ENCODE measurements at places on chromosomes 1 and 21.

DNA sequence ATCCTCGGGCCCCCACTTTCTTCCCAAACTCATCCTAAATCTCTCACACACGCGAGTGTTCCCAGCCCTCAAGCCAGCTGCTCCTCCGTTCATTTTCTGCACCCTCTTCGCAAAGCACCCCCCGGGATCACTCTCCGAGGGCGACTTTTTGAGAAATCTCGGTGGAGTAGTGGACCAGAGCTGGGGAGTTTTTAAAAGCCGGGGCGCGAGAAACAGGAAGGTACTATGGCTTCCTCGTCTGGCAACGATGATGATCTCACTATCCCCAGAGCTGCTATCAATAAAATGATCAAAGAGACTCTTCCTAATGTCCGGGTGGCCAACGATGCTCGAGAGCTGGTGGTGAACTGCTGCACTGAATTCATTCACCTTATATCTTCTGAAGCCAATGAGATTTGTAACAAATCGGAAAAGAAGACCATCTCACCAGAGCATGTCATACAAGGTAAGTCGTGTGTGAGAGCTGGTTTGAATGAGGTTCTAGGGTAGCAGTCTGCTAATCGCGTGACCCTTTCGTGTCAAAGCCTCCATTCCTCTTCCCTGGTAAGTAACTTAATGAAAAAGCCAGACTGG, 800 bp downstream of the DR1 start:
- DNase-seq = no peak

DNA sequence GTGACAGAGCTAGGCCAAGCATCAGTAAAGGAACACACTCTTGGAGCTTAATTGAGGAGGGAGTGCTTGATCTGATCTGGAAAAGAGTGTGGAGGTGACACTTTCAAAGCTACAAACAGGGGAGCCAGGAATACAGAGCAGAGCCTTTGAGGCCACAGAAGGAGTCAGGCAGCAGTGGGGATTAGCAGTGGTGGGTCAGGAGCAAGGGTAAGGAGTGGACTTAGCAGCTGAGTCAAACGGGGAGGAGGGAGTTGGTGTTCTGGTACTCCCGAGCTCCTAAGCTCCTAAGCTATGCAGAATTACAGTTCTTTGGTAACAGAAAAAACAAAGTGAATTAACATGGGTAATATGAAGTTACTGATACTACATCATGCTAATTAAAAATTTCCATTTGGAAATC, 14.5 kb downstream of the RAB4A start:
- DNase-seq = no peak

GRCh38 chr1:66331658-66332547, 202.1 kb upstream of the SGIP1 start:
- no peak for DNase-seq

- peak; percentile 90 for DNase-seq
These were observed at the start of gene MEX3A for GRCh38 chr1:156082309-156083091. Gene MEX3A (minus strand): TSS chr1:156082465. CDS start chr1:156081998, 467 bp downstream.

DNA sequence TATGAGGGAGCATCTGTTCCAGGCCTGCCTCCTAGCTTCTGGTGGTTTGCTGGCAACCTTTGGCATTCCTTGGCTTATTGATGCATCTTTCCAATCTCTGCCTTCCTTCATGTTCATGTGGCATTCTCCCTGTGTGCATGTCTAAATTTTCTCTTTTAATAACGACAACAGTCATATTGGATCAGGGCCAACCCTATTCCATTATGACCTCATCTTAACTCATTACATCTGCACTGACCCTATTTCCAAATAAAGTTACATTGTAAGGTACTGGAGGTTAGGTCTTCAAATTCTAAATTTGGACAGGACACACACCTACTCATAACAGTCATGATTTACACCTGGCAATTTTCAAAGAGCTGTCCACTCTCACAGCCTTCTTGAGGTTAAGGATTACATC, 117.2 kb upstream of the FGGY start:
- no peak for DNase-seq

GRCh38 chr1:152946248-152946647, 758 bp upstream of the SPRR5 start:
- DNase-seq = no peak

GRCh38 chr21:38077569-38077968, 161.3 kb upstream of the KCNJ6 start:
- DNase-seq = no peak

- DNase-seq = no peak
These were observed 106.3 kb downstream of the GALNT2 start for GRCh38 chr1:230173187-230173975.

- DNase-seq = no peak
These were observed 64.6 kb downstream of the CLDN17 start for GRCh38 chr21:30101967-30102366.

DNA sequence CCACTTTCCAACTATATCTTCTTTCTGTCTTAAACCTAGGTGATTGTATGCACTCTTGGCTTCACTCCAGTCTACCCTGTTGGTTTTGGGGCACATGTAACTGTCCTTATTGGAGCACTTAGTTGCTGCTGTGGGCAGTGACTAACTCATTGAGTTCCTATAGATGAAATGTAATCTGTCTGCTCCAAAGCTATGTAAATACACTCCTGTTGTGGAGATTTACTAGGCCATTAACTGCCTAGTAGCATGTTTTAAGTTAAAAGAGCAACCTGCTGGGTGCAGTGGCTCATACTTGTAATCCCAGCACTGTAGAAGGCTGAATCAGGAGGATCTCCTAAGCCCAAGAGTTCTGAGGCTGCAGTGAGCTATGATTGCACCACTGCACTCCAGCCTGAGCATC, 137.6 kb downstream of the ZMYM4 start:
- no peak for DNase-seq

GRCh38 chr1:28290851-28291250, 31.5 kb downstream of the SESN2 start:
- no peak for DNase-seq

GRCh38 chr21:34513129-34513675, 1.2 kb upstream of the KCNE1 start:
- no peak for DNase-seq

- DNase-seq = no peak
These were observed 5.9 kb upstream of the LSS start for GRCh38 chr21:46234436-46234950.

- DNase-seq = peak; percentile 66
These were observed 4.5 kb downstream of the C1orf232 start for GRCh38 chr1:26164036-26164860.

GRCh38 chr1:63155437-63155836, 166.9 kb upstream of the FOXD3 start:
- DNase-seq = no peak

- DNase-seq = no peak
These were observed 143.9 kb upstream of the DNAH14 start for GRCh38 chr1:224785622-224786021.

- no peak for DNase-seq
These were observed 9.8 kb downstream of the EDN2 start for GRCh38 chr1:41474490-41475271.

- DNase-seq = no peak
These were observed 10.0 kb downstream of the AVPR1B start for GRCh38 chr1:206107168-206107544.

DNA sequence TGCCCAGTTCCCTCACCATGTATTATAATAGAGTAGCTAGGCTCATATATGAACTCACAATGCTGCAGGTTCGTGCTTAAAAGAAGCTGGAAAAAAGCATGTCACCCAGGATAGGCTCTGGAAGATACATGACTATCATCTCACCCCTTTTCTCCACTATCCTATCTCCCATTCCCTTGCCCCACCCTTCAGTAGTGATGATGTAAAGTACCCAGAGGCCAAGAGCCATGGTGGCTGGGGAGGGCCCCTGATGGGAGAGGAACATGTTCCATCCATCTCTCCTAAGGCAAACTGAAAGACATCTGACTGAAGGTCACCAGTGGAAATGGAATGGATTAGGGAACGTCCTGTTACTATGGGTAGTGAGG, 20.3 kb upstream of the RBBP5 start:
- DNase-seq = no peak

DNA sequence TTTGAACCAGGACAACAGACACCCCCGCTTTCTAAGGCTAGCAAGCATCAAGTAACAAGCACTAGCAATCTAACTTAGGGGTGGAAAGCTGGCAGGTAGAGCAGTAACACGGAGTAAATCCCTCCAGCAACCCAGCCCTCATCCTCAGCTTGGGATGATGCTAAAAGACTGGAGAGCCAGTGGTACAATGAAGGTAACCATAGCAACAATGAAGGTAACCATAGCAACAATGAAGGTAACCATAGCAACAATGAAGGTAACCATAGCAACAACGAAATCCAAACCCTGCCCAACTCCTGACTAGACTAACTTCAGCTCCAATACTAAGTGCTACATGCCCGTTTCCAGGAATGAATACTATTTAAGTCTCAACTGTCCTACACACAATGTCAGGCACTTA, 22.2 kb upstream of the EIF4G3 start:
- no peak for DNase-seq

DNA sequence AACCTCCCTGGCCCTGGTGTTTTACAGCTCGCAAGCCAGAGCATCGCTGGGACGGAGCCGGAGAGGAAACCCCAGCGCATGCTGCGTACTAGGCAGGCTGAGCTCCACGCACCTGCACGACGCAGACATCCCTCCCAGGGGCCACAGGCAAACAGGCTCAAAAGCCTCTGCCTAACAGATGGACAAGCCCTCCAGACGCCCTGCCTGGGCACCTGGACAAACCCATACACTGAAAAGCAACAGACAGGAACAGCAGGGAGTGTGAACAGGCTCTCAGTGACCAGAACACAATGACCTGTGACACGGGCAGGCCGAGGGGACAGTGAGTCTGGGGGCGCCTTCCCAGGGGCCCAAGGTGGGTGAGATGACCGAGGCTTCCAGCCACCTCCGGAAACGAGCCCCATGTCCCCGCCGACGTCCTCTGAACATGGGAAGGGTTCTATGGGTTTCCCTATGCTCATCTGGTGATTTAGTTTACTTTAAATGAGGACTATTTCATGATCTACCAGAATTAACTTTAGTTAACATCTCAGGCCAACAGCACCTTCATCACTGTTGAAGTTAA, 40.3 kb downstream of the NPHP4 start:
- no peak for DNase-seq

GRCh38 chr1:26094076-26094669, 17.5 kb upstream of the PDIK1L start:
- peak; percentile 17 for DNase-seq

DNA sequence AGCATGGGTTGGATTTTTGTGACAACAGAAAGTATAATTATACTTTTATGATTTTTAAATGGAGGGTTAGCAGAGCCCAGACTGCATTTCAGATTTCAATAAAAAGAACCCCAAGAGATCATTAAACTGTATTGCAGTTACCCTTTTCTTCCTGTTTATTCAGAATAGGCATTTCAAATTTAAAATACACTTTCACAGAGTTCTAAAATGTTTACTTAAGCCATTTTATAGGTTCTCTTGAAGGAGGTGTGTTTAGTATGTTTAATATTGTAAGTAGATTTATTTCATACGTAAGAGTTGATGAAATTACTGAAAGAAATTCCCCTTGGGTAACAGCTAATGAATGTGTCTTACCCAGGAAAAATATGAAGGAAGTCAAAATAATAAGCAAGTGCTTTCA, 17.4 kb downstream of the UAP1 start:
- DNase-seq = no peak

DNA sequence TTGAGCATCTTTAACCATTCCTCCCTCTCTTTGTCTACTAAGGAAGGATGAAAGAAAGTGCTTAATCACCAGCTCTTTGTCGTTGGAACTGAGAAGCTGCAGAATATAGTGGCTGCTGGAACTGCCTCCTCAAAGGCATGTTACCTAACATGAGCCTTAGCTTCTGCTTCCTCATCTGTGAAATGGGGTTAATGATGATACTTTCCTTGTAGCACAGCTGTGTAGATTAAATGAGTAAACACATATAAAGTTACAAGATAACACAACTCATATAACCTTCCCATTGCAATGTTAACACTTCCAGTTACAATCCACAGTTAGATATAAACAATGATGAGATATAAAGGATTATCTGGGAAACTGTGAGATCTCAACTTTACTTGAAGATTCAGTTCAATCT, 48.4 kb upstream of the ZNF326 start:
- DNase-seq = no peak

GRCh38 chr1:215863796-215864195, 296.7 kb downstream of the KCTD3 start:
- DNase-seq = no peak

GRCh38 chr1:89547563-89548116, 23.0 kb downstream of the LRRC8B start:
- no peak for DNase-seq

- DNase-seq = no peak
These were observed 8.9 kb downstream of the SDCCAG8 start for GRCh38 chr1:243264717-243265116.

- DNase-seq = no peak
These were observed 108.2 kb downstream of the NAV1 start for GRCh38 chr1:201647094-201647493.

- DNase-seq = no peak
These were observed 16.4 kb upstream of the KCNK1 start for GRCh38 chr1:233597489-233597901.

DNA sequence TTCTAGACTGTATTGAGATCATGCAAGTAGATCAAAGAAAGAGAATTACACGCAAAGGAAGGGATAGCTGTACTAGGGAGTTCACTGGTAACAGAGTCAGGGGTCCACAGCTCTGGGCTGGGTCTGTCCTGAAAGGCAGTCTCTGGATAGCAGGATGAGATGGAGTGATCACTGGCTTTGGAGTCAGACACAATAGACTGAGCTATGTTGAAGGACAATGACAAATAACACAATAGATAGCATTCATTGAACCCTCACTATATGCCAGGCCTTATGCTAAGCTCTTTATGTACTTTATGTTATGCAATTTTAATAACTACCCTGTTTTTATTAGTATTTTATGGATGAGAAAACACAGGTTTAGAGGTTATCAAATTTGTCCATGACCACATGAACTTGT, 10.0 kb upstream of the DNAJC6 start:
- DNase-seq = no peak

DNA sequence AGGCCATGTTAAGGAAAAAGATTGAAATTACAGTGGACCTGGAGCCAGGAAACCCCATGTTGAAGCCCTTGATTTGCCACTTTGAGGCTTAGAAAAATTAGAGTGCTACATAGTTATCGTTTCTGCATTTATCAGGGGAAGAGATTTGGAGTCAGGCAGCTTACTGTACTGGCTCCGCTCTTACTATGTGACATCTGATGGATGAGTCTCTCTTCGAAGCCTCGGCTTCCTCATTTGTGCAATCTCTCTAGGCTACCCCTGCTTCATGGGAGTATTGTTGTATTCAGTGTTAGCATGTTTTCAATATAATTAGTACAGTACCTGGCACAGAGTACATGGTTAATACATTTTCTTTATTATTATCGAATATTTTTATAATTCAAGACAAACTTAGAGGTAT, 480.4 kb upstream of the USP24 start:
- no peak for DNase-seq

DNA sequence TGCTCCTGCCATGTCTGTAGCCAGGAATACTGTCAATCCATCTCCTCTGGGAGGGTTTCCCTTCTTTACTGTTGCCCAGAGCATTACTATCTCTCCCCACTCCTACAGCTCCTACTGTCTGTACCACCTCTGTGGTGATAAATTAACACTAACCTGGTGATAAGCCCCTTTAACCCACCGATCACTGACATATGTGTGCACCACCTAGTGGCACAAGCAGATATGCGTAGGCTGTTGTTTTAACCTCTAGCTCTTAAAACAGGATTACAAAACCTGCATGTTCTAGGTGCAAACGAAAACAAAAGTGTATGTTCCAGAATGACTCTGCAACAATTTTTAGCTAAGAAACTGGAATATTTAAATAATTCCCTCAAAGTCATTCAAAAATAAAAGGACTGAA, 93.9 kb upstream of the BEND5 start:
- DNase-seq = no peak
